ENCODE measurements at places on chromosomes 16 and 17.

DNA sequence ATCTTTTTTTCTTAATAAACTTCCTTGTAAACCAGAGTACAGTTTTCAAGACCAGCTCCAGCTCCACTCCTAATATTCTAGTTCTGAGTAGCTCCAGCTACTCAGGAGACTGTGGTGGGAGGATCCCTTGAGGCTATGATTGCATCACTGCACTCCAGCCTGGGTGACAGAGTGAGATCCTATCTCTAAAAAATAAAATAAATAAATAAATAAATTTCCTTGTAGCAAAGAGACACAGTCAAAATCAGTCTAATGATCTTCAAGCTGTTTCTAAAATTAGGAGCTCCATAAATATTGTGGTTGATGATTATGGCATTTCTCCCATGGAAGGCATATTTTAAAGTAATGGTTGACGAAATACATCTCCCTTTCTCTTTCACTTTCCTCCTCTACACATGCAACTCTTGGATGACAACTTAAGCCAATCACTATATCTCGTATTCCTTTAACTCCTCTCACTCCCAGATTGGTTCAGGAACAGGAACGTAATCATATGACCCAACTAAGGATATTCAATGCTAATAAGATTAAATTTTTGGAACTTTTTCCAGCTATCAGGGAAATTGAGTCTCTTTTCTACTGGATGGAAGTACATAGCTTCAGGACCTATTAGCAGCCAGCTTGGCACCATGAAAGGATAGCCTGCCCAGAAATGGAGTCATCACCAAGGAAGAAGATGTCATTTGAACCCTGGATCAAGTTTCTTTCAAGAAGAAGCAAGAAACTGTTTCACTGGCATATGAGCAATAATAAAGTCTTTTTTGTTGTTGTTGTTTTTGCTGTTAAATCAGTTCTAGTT lies 42.1 kb upstream of the TAOK1 start:
- DNase-seq, result no peak

DNA sequence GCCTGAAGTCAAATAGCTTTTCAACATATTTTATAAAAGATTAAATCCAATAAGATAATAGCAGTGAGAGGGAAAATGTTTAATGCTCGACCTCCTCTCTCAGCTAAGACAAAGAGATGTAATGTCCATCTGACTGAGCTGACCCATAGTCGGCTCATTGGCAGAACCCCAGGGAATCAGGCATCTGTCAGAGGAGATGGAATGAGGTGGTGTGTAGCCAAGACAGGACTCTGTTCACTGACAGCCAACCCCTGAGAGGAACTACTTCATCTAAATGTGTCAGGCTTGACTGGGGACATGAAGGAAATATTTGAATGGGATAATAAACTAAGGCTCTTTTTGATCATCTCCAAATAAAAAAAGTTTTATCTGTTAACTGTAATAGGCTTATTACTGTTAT lies 188.0 kb downstream of the CDH11 start:
- DNase-seq, result no peak

DNA sequence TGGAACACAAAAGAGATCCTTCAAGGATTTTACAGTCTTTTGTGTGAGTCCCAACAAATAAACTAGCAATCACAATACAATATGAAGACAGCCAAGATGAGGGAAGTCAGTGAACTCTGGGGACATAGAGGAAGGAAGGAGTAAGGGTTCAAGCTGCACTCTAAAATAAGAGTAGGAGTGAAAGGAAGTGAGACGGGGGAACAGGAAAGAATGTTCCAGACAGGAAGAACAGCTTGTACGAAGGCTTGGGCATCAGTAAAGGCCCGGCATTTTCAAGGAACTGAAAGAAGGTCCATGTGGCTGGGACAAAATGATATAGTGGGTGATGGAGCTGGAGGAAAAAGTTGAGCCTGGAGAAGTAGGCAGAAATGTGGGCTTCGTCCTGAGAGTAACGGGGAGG lies 4.5 kb downstream of the CCL17 start:
- no peak for DNase-seq

DNA sequence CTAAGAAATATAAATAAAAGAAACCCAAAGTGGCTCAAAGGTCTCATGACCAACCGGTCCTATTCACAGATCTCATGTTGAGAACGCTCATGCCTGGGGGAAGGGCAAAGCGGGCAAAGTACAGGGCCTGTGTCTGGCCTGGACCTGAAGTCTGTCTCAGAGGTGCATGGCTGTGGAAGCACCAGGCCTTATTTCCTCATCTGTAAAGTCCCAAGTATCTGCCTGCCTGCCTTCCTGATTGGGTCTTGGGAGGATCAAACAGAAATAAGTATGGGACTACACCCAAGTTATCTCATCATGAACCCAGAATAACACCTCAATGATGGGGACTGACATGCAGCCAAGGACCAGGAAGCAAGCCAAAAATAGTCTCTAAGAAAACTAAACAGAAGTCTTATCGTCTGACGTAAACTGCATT lies 14.2 kb downstream of the AXIN2 start:
- DNase-seq, result no peak

DNA sequence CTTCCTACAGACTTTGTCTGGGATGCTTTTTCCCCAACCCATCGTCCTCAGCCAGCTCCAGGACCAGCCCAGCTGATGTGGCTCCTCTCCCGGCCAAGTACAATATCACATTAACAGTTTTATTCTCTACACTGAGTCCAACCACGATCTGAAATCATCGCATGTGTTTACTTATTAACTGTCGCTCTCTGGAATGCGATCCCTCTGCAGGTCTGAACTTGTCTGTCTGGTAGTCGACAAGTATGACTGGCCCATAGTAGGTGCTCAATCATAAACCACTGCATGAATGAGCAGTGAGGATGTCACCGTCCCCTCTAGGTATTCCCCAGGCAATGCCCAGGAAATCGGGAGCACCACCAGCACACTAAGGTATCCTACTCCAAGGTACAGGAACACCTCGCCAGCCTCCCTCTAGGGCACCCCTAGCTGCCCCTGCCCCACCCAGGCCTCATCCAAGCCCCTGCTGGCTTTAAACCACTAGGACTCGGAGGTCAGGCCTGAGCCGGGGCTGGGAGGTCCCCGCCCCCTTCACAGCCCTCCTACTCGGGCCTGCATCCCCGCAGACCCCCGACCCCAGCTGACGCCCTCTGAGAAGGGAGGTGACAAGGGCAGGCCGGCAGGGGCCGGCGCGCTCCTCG lies 27.7 kb downstream of the RTN4RL1 start:
- no peak for DNase-seq

DNA sequence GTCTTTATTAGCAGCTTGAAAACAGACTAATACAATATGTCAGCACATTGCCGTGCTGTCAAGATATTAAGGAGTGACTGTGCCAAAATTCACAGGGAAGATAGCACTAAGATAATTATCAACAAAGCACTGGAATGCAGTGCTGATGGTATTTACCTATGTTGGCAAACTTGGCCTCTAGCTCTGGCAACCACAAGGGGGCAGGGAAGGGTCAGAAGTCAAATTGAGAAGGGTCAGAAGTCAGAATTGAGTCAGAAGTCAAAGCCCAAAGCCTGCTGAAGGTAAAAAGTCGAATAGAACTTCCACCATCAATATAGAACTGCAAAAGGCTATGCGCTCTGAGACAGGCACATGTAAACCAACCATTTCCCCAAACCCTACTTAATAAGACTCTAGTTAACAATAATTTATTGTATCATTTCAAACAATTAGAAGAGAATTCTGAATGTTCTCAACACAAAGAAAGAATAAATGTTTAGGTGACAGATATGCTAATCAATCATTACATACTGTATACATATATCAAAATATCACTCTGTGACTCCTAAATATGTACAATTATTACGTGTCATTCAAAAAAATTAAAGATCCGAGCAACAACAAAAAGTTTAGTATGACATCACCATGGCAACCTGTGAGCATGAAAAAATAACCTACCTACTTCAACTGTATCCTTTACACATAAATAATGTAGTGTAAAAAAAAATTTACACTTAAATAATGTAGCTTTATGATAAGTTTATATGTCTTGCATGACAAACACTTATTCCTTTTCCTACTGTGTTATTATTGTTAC lies 916.1 kb downstream of the KCNJ2 start:
- DNase-seq, result no peak
